ENCODE measurements at places on chromosomes 5 and 9.

GRCh38 chr5:13591621-13592020 lies 352.9 kb downstream of the DNAH5 start:
- DNase-seq = peak; percentile 99

DNA sequence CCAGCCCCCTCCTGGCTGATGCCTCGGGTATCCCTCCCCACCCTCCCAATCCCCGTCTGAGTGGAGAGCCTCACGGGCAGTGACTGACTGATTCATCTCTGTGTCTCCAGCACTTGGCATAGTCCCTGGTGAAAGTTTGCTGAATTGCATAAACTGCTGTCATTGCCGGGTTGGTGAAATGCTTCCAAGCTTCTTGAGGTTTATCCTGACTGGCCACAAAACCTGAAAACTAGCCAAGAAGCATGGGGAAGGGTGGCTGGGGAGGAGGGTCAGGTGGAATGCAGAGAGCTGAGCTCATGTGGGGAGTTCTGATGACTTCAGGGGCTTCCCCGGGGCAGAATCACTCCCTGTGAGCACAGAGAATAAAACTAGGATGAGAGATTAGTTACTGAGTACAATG lies 56.9 kb upstream of the GGTA1 start:
- peak; percentile 100 for DNase-seq

GRCh38 chr5:33268374-33268773 lies 172.4 kb upstream of the TARS1 start:
- DNase-seq = no peak

DNA sequence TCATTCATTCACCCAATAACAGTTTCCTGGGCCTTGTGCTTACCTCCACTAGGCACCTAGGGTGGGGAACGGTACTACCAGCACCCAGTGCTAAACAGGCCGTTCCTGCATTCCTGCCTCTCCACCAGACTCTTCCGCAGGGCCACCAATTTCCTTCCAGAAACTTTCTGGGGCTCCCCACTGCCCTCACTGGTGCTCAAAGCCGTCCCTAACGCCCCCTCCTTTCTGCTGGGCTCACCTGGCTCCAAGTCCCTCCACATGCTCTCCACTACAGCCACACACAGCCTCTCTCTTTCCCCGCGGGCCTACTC lies 1.4 kb downstream of the PHF19 start:
- no peak for DNase-seq

GRCh38 chr5:139787257-139787567 lies 8.4 kb upstream of the PSD2 start:
- no peak for DNase-seq

- DNase-seq = peak; percentile 52
These were observed 48.6 kb downstream of the SHB start for GRCh38 chr9:38020151-38021076.

GRCh38 chr5:1867815-1868143 lies 14.9 kb downstream of the IRX4 start:
- DNase-seq = no peak

DNA sequence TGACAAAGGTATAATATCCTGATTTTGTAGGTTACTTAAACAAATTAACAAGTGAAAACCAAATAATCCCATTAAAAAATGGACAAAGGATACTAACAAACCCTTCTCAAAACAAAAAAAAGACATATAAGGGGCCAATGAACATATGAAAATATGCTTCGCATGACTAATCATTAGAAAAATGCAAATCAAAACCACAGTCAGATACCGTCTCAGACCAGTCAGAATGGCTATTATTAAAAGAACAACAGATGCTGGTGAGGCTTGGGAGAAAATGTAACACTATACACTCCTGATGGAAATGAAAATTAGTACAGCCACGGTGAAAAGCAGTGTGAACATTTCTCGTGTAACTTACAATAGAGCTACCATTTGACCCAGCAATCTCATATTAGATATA lies 1542.2 kb upstream of the CDH9 start:
- peak; percentile 68 for DNase-seq

- no peak for DNase-seq
These were observed 75.9 kb upstream of the RASGRF2 start for GRCh38 chr5:80884086-80884813.

- peak; percentile 83 for DNase-seq
These were observed 67.8 kb upstream of the KLF4 start for GRCh38 chr9:107557236-107557990.

GRCh38 chr9:18489861-18490260 lies 15.9 kb downstream of the ADAMTSL1 start:
- peak; percentile 58 for DNase-seq

- no peak for DNase-seq
These were observed 462.9 kb downstream of the SEMA5A start for GRCh38 chr5:9082996-9083395.

DNA sequence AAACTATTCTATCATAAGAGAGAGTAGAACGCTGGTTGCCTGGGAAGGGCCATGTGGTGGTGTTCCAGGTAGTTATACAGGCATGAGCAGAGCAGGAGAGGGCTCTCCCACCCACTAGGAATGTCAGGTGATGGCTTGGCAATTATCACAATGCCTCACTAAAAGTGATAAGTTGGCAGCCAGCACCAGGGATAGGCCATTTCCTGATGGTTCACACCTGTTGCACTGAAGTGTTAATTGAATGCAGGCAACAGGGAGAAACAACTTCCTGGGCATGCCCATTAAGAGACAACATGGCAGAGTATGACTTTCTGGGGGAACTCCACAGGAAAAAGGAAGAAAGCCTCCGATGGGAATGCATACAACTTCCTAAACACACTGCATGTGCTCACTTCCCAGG lies 593.2 kb downstream of the ELAVL2 start:
- DNase-seq = no peak

DNA sequence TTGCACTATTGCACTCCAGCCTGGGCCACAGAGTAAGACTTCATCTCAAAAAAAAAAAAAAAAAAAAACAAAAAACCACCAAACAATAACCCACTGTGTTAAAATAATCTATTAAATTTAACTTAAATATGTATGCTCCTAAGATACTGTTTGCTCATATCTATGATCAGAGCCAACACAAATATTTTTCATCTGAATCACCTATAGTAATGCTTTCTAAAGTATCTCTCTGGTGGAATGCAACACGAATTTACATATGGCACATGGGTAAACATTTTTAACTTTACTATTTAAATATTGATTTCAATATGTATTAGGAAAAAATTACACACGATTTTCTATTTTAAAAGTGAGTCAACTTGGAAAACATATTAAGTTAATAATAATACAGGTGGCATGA lies 196.4 kb downstream of the RFX3 start:
- no peak for DNase-seq

- DNase-seq = no peak
These were observed 57.8 kb upstream of the AKNA start for GRCh38 chr9:114445616-114446015.

GRCh38 chr5:111929261-111929660 lies 172.3 kb upstream of the NREP start:
- DNase-seq = peak; percentile 52

DNA sequence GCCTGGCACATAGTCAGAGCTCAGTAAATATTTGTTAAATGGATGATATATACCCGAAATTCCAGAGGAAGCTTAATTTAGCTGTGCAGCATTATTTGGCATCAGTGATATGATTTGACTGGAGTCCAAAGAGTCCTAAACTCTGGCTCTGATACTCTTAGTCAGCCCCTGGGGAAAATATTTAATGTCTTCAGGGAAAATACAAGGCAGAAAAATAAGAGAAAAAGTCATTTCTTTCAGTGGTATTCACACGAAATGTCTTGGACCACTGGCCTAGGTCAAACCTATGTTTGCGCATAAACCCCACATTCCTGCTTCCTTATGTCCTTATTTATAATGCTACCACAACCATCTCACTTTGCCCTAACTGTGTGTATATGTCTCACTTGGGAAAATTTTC lies 23.8 kb downstream of the GLRA1 start:
- DNase-seq = no peak

GRCh38 chr5:179368806-179369529 lies 23.7 kb upstream of the ADAMTS2 start:
- DNase-seq = no peak

GRCh38 chr9:7165331-7165975 lies 407.7 kb downstream of the KDM4C start:
- no peak for DNase-seq

GRCh38 chr9:87389936-87390335 lies 107.7 kb upstream of the DAPK1 start:
- peak; percentile 85 for DNase-seq

DNA sequence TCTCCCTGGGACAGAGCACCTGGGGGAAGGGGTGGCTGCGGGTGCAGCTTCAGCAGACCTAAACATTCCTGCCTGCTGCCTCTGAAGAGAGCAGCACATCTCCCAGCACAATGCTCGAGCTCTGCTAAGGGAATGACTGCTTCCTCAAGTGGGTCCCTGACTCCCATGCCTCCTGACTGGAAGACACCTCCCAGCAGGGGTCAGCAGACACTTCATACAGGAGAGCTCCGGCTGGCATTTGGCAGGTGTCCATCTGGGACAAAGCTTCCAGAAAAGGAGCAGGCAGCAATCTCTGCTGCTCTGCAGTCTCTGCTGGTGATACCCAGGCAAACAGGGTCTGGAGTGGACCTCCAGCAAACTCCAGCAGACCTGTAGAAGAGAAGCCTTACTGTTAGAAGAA lies 77.2 kb downstream of the SLCO6A1 start:
- peak; percentile 45 for DNase-seq

GRCh38 chr5:153135411-153135810 lies 355.1 kb upstream of the GRIA1 start:
- DNase-seq = peak; percentile 64

GRCh38 chr5:132666310-132667123 lies 7.3 kb upstream of the IL4 start:
- DNase-seq = no peak

GRCh38 chr9:78011049-78011448 lies 20.6 kb downstream of the GNAQ start:
- no peak for DNase-seq

GRCh38 chr5:89534331-89534730 lies 651.3 kb upstream of the MEF2C start:
- DNase-seq = peak; percentile 4

Measured in M059J (cell line).